ENCODE measurements at places on chromosomes 16 and 17.

GRCh38 chr17:41970901-41971331 is 4.3 kb downstream of the CNP start:
- no peak for DNase-seq

GRCh38 chr17:57213180-57213825 is 43.0 kb upstream of the MSI2 start:
- DNase-seq = no peak

DNA sequence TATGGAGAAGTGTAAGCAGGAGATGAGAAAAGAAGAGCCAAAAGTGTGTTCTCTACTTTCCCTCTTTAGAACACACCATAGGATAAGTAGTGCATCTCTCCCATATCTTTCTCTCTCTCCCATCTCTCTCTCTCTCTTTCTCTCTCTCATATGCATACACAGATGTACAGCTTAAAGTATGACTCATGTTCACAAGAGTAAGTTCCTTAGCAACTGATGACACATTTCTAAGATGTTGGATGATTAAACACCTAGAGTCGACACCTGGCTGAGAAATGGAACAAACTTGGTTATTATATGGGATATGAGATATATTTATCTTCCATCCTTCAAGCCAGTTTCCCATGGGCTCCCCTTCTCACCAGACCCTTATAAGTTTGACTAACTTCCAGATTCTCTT is 113.5 kb downstream of the TMEM132E start:
- DNase-seq = no peak

DNA sequence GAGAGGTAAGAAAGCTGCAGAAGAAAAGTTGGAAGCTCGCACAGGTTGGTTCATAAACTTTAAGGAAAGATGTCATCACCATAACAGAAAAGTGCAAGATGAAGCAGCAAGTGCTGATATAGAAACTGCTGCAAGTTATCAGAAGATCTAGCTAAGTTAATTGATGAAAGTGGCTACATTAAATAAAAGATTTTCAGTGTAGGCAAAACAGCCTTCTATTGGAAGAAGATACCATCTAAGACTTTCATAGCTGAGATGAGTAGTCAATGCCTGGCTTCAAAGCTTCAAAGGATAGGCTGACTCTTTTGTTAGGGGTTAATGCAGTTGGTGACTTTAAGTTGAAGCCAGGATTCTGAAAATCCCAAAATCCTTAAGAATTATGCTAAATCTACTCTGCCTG is 24.0 kb downstream of the CYLD start:
- DNase-seq = no peak

- DNase-seq = peak; percentile 51
Observed at GRCh38 chr16:24013864-24014645, 178.3 kb downstream of the PRKCB start.

DNA sequence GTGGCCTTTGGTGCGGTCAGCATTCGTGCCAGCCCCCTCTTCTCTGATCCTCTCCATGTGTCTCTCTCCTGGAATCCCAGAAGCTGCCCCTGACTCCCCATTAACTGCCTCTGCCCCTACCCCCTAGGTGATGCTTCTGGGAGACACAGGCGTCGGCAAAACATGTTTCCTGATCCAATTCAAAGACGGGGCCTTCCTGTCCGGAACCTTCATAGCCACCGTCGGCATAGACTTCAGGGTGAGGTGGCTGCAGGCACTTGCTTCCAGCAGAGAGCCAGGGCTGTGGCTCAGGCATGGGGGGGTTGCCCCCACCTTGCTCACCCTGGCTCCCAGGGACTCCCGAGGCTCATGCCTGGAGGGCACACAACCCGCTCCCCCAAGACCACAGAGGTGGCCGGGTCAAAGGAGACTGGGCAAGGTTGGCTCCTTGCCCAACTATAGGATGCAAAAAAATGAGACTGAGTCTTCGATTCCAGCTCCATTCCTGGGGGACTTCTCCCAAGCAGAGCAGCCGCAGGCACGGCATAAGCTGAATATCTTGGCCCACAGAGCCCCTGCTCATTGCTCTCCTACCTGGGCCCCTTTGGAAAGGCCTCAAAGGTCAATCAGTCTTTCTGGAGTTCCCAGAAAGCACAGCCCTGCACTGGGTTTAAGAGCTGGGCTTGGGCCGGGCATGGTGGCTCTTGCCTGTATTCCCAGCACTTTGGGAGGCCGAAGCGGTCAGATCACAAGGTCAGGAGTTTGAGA is 3.8 kb downstream of the RAB37 start:
- DNase-seq = no peak

DNA sequence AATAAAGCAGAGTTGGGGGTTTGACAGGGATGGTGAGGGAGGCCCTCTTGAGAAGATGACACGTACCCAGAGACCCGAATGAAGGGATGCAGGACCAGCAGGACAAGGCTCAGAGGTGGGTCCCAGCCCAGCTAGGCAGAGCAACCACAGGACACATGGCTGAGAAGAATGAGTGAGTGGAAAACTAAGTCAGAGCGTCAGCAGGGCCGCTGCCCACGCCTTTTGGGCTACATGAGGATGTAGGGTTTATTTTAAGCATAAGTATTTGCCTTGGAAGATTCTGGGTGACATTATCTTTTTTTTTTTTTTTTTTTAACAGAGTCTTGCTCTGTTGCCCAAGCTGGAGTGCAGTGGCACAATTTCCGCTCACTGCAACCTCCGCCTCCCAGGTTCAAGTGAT is 176.0 kb downstream of the TMEM132E start:
- no peak for DNase-seq

GRCh38 chr17:66677201-66677981 is 157.5 kb upstream of the CACNG5 start:
- DNase-seq = no peak

- DNase-seq = no peak
Observed at GRCh38 chr17:62870552-62870971, 62.4 kb upstream of the MARCHF10 start.

GRCh38 chr17:72358465-72358864 is 237.6 kb downstream of the SOX9 start:
- DNase-seq = no peak

GRCh38 chr16:73202161-73202729 is 154.3 kb upstream of the ZFHX3 start:
- DNase-seq = no peak

DNA sequence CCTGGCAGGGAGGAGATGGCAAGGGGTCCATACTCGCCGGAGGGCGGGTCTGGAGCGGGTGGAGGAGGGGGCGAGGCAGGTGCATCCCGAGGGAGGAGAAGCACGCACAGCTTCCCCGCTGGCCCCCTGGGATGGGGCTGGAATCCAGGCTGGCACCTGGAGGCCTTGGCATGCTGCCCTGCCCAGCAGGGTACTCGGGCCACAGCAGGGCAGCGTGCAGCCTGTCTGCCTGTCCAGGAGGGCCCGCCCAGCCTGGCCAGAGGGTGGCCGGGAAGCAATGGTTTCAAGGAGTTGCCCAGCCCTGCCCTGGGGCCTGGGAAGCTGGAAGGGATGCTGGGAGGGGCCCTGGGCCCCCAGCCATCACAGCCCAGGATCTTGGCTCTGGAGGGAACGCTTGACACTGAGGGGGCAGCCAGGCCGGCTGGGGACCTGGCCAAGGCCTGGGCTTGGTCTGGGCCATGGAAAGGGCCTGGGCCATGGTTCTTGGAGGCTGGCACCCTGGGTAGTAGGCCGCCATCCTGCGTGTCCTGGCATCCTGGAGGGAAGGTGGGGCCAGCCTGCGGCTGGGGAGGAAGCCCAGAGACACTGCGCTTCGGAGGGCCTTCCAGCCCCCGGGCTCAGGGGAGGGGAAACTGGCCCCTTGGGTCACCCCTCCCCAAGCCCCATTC is 1.1 kb downstream of the GLIS2 start:
- no peak for DNase-seq

GRCh38 chr16:74601126-74601871 is 5.6 kb downstream of the GLG1 start:
- DNase-seq = peak; percentile 66

GRCh38 chr16:59971264-59971663 is 1237.1 kb upstream of the GOT2 start:
- DNase-seq = no peak

DNA sequence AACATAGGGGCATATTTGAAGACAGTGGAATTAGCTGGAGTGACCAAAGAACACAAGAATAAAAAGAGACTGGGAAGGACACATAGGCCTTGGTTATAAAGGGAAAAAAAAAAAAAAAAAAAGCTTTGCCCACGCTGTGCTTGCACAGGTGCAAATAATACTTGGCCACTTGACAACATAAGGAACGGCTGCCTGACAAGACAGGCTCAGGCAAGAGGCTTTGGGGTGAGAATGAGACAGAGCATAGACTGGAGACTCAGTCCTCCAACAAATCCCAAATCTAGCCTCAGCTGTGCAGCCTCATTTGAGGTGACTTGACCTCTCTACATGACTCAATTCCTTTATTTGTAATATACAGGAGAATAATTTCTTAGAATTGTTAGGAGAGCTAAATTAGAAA is 332.8 kb upstream of the DYNLRB2 start:
- DNase-seq = no peak

DNA sequence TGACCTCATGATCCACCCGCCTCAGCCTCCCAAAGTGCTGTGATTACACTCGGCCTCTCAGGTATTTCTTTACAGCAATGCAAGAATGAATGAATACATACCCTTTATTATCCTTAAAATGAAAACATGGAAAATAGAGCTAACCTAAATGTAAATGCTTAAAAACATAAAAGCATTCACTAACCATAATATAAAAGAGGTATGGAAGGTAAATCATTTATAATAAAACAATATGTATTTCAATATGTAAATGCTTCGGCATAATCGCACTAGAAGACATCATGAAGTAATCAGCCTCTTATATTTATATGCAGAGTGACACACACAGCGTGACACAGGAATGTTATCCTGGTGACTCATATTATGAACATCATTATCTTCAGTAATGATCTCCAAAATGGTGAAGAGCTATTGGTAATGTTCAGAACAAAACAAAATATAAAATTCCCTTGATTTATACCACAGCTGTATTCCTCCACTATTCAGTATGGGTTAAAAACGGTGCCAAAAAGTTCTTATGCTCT is 53.9 kb downstream of the AIPL1 start:
- no peak for DNase-seq

DNA sequence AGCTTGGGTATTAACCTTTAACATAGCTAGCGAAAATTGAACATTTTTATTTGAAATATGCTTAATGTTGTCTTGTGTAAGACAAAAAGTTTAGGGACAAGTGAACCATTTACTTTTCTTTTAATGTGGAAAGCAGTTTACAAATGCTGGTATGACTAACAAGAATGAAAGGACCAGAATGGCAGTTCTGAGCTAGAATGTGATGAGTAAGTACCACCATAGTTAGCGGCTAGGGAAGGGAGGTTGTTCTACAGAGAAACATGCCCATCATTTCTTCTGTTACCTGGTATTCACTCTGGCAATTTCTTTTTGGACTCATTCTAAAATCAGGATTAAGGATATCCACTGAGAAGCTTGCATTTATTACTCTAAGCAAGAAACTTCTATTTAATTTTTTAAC is 121.1 kb downstream of the WWOX start:
- DNase-seq = no peak

- DNase-seq = no peak
Observed at GRCh38 chr16:81830845-81831540, 51.9 kb downstream of the PLCG2 start.

GRCh38 chr17:52035336-52035915 is 123.1 kb downstream of the CA10 start:
- no peak for DNase-seq

- no peak for DNase-seq
Observed at GRCh38 chr17:75795820-75796607, 11.4 kb downstream of the UNK start.

GRCh38 chr17:82257473-82257872 is 16.0 kb downstream of the CSNK1D start:
- DNase-seq = no peak

GRCh38 chr17:39549747-39550573 is 57.8 kb downstream of the NEUROD2 start:
- DNase-seq = no peak

GRCh38 chr17:43891851-43892646 is 15.3 kb downstream of the MPP2 start:
- DNase-seq = no peak

DNA sequence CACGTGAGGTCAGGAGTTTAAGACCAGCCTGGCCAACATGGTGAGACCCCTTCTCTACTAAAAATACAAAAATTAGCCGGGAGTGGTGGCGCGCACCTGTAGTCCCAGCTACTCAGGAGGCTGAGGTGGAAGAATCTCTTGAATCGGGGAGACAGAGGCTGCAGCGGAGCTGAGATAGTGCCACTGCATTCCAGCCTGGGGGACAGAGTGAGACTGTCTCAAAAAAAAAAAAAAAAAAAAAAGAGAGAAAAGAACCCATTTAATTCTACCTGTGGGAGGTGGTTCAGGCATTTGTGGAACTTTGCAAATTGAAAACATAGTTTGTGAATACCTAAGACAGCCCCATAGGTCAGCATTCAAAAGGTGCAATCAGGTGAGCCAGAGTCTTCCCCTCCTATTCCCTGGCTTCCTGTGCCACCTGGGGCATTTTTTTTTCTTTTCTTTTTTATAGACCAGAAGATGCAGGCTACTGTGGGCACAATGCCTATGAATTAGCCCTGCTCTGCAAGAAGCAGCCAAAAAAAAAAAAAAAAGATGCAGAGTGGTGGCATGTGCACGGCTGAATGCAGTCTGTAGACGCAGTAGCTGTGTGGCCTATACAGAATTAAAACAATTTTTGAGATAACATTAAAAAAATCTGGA is 9.1 kb upstream of the SOCS3 start:
- no peak for DNase-seq

DNA sequence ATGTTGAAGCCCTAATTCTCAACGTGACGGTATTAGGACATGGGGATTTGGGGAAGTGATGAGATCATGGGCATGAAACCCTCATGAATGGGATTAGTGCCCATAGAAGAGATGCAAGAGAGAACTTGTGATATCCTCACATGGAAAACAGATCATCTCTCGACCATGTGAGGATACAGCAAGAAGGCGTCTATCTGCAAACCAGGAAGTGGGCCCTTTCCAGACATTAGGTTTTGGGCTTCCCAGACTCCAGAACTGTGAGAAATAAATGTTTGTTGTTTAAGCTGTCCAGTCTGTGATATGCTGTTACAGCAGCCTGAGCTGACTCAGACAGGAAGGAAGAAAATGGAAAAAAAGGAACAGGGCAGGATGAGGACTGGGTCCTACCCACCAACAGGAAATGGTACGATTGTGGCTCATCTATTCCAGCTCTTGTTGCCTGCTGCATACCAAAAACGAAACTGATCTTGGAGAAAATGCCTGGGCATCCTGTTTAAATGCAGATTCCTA is 21.9 kb upstream of the SSTR2 start:
- DNase-seq = no peak

- DNase-seq = no peak
Observed at GRCh38 chr17:9549215-9549614, 26.4 kb downstream of the STX8 start.

DNA sequence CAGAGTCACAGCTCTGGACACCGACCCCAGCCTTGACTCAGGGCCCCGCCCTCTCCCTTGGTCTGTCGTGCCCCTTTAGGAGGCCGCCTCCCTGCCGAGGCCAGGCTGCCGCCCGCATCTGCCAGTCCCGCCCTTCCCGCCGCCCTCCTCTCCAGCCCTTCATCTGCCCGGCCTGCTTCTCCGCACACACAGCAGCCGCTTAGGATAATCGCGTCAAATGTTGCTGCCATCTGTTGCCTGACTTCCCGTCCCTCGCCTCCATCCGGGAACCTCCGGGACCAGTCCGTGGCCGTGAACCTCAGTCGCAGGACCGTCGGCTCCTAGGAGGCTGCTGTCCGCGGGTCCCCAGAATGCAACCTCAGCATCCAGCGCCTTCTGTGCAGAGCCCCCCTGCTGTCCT is 11.9 kb downstream of the GSE1 start:
- DNase-seq = no peak
